ENCODE measurements at places on chromosomes 4 and X.

DNA sequence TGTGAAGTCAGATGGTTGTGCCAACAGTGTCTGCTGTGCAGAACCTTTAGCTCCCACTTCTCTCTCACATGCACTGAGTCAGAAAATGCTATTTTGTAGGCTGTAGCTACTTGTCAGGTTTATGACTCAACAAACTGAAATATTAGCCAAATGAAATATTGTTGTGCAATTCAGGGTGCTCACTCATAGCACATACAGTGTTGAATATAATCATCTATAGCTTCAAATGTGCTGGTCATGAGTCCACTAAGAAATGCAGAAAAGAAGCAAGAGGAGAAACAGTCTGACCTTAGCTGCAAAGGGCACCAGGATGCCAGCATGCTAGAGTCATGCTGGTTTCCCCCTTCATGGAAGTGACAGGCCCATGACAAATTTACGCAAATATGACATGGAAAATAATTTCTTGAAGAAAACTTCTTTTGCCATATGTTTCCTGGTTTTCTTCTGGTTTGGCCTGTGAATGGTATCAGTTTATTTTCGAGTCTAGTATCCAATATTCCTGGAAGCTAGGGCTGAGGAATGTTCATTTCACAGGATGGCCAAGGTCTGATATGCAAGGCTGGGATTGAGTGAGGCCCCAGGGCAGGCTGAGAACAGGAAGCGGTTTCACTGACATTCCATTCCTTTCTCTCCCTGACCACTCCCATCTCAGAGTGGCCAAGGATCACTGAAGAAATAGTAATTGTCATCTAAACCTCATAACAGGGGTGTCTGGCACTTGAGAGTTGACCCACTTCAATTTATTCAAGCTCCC is 10.3 kb upstream of the CXCL2 start:
- DNase-seq: no peak

GRCh38 chrX:29422034-29422433 is 793.3 kb upstream of the MAGEB2 start:
- DNase-seq: no peak

- no peak for DNase-seq
These were observed 86.5 kb downstream of the SH3RF1 start for GRCh38 chr4:169184236-169184635.

DNA sequence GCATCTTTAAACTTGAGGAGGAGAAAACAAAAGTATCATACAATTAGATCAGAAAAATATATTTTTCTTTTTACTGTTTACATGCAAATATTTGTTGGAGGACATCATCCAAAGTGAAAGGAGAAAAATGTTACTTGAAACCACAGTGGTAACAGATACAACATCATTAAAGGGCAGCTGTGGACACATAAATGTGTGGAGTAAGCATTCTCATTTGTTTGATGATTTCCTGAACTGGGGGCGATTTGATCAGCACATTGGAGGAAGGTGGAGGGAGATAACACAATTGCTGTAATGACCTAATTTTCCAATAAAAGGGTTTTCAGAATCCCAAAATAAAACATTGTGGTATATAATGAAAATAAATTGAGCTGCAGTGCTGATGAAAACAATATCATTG is 314.5 kb upstream of the HS3ST1 start:
- no peak for DNase-seq

- no peak for DNase-seq
These were observed 127.3 kb upstream of the CPEB2 start for GRCh38 chr4:14874990-14875389.

DNA sequence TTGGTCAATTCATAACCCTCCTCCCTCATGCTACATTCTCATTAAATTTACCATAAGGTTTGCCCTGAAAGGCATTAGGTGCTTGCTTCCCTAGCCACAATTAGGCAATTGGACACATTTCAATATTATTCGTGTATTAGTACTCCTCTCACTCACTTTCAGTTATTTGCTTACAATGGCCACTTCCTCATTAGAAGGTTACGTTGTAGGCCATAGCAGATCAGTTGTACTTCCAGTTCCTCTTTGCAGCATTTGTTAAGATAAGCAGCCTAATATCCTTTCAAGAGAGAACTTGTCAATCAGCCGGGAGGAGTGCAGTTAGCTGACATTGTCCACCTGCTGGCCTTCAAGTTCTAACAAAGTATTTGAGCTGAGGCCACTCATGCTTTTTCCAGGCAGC is 1017.2 kb downstream of the PCDH7 start:
- no peak for DNase-seq

DNA sequence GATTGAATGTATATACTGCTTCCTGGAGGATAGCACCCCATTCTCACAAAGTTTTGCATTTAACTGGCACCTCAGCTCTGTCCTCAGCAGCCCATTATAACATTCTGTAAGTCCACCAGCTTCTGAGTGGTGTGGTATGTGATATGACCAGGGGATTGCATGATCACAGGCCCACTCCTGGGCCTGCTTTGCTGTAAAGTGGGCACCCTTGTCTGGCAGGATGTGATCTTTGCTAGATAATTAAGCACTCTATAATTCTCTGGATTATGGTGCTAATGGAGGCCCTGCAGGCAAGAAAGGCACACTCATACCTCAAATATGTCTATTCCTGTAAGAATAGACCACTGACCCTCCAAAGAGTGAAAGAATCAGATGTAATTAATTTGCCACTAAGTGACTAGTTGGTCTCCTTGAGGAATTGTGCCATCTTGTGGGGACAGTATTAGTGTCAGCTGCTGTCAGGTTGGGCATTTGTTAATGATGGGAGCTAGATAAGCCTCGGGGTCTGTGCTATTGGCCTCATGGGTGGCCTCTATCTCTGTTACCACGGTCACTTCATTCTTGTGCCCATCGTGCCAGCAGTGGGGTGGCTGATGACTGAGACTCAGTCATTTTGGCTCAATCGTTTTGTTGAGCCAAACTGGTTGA is 2.2 kb upstream of the CFI start:
- DNase-seq: no peak

DNA sequence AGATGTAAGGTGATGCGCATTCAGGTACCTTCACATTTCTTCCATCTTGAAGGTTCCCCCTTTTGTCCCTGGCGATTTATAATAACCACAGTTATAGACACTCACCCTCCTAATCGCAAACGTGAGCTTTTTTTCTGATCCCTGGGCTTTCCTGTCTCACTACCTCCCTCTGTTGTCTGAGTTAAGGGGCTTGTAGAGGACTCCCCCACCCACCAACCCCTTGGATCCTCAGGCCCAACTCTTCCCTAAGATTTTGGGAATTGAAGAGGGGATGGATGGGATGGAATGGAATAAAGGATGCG is 1.4 kb downstream of the CNKSR2 start:
- no peak for DNase-seq

- DNase-seq: no peak
These were observed 94.5 kb upstream of the IL13RA1 start for GRCh38 chrX:118632862-118633261.

GRCh38 chr4:114458728-114459127 is 139.9 kb upstream of the UGT8 start:
- DNase-seq: no peak

DNA sequence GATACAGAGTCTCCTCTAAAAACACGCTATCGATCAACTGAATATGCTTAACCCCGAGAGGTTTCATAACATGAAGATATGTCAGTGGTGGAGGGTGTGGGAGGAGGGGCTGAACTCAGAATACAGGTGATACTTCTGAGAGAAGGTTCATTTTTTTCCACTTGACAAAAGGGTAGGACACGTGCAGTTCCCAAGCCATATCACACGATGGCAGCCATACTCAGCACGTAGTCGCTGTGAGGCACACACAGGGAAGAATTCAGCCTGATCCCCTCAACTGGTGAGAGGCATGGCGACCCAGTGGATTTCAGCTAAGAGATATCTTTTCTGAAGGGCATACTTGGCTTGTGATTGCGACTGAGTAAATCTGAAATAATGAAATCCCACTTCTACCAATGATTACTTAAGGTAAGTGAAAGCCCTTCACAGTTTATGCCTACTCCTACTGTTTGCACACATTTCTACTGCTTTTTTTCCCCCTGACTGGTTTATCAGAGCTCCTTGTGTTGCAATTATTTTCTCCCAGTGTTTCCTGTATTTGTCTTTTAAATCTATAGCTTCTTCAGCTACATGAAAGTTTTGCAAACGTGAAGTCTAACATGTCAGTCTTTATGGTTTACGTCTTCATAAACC is 133.1 kb downstream of the CORIN start:
- DNase-seq: peak; percentile 35

GRCh38 chr4:125482822-125483221 is 168.1 kb downstream of the FAT4 start:
- DNase-seq: no peak

- no peak for DNase-seq
These were observed 81.8 kb upstream of the NAP1L5 start for GRCh38 chr4:88779431-88779830.

- no peak for DNase-seq
These were observed 2.8 kb upstream of the CLCN5 start for GRCh38 chrX:49919617-49920016.

GRCh38 chr4:151766691-151767090 is 5.9 kb upstream of the GATB start:
- no peak for DNase-seq

- no peak for DNase-seq
These were observed 6.8 kb upstream of the SHOX start for GRCh38 chrX:623599-624315.

- no peak for DNase-seq
These were observed 64.3 kb downstream of the RASL11B start for GRCh38 chr4:52926196-52926974.

DNA sequence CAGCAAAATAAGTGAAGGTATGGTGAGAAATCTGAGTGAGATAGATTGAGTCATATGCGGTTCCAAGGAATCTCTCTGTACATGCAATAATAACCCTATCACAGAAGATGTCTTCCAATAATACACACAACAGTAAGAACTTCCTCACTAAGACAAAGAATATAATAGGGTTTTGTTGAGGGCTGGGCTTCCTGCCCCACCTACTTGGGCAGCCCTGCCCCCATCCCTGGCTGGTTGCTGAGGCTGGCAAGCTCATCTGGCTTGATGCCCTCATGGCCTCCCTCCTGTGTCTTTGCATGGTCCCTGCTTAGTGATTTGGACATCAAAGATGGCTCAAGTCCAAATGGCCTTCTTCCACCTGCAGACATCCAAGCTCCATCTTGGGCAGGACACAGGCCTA is 2.7 kb downstream of the GEMIN8 start:
- peak; percentile 82 for DNase-seq

DNA sequence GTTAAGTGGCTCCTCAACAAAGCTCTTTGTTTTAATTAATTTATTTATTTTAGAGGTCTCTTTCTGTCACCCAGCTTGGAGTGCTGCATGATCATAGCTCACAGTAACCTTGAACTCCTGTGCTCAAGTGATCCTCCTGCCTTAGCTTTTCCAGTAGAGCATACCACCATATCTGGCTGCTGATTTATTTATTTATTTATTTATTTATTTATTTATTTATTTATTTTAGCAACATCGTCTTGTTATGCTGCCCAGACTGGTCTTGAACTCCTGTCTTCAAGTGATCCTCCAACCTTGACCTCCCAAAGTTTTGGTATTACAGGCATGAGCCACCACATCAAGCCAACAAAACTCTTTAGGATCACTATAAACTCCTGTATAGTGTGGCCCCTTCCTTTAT is 15.8 kb upstream of the KLF8 start:
- DNase-seq: no peak

- DNase-seq: no peak
These were observed 114.3 kb upstream of the HS3ST1 start for GRCh38 chr4:11542952-11543351.

DNA sequence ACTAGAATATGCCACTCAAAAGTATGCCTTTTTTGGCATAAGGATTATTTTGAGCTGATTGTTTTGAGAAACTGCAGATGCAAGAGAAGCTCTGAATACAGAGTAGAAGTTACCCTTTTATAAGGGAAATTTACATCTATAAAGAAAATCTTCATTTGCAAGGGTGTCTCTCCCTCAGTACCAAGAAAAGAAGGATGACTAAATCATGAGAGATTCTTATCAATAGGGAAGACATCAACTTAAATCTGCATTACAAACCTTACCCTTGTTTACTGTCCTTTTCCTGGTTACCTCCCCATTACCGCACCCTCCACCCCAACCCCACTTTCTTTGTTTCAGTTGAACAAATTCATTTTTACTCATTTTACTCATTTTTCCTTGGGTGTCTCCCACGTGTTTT is 62.5 kb downstream of the RLIM start:
- no peak for DNase-seq

GRCh38 chrX:104084534-104085277 is 8.7 kb upstream of the TMSB15C start:
- no peak for DNase-seq

GRCh38 chr4:71855944-71856343 is 72.1 kb upstream of the GC start:
- DNase-seq: no peak

- no peak for DNase-seq
These were observed 174.6 kb downstream of the SHOX start for GRCh38 chrX:805103-805670.

Data from head of caudate nucleus (tissue), 42 donors.